GM12891 (cell line): ENCODE measurements at places on chromosomes 12 and 14.

GRCh38 chr14:94305620-94306019 is 12.6 kb upstream of the SERPINA10 start:
- no peak for DNase-seq

DNA sequence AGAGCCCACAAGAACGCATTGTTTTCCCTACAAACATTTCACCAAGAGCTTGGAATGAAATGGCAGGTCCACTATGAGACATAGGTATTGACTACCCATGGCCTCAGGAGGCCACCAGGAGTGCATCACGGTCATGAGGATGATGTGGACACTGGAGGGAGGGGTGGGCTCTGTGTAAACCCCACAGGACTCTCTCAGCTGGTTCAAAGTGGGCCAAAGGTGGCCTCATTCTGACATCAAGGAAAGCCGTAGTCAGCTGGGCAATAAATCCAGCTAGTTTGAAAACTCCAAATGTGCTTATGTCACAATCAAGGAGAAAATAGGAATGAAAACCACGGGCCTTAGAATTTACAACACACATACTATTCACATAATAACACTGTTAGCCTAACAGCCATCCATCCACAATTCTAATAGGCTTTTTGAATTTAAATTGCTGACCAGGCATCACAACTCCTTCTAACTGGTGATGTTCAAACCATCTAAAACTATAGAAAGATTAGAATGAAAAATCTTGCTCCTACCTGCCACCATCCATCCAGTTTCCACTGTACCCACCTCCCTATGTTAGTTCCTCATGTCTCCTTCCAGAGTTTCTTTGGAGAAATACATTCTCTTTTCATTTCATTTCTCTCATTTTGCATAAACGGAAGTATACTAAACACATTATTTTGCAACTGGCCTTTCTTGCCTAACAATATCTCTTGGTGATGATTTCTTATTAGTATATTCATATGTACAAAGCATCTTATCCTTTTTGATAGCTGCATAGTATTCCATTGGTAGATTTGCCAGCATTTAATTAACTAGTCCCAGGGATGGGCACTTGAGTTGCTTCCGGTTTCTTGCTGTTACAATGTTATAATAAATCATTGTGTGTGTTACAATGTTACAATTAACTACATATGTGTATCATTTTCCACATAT is 21.5 kb downstream of the CMKLR1 start:
- DNase-seq, result no peak

GRCh38 chr14:35224615-35225014 is 67.6 kb upstream of the PSMA6 start:
- no peak for DNase-seq

GRCh38 chr14:72904840-72905561 is 11.1 kb upstream of the DPF3 start:
- DNase-seq, result peak; percentile 29

- DNase-seq, result no peak
These were observed 545 bp downstream of the LIMA1 start for GRCh38 chr12:50282721-50283228.

- no peak for DNase-seq
These were observed 24.9 kb upstream of the SLC7A8 start for GRCh38 chr14:23208324-23208723.

DNA sequence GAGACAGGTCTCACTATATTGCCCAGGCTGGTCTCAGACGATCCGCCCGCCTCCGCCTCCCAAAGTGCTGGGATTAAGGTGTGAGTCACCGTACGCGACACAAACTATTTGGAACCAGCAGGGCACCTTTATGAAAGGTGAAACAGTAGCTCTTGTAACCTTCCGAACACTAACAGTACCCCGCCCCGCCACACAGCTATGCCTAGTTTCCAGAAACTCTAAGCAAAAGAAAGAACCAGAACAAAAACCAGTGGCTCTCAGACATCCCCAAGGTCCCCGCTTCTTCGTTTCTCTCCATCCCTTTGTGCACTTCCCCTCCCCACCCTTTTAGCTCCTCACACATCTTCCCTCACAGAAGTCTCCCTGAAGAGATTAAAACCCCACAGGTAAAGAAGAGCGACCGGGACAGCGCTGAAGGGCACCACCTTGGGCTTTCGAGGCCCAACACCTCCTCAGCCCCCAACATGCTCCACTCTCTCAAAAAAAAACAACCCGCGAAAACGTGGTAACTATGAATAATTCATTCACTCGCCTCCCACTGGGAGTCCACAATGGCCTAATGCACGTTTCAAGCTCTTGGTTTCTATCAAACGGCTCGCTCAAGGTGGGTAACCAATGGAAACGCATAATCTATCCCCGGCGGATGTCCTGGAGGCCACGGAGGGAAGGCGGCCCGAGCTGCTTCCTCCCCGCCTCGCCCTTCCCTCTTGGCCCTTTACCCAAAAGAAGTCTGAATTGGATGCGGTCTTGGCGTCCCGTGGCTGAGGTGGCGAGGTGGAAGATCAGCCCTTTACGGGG is 877 bp downstream of the BAG5 start:
- peak; percentile 59 for DNase-seq

- DNase-seq, result no peak
These were observed 4.8 kb upstream of the AQP5 start for GRCh38 chr12:49956663-49957569.

DNA sequence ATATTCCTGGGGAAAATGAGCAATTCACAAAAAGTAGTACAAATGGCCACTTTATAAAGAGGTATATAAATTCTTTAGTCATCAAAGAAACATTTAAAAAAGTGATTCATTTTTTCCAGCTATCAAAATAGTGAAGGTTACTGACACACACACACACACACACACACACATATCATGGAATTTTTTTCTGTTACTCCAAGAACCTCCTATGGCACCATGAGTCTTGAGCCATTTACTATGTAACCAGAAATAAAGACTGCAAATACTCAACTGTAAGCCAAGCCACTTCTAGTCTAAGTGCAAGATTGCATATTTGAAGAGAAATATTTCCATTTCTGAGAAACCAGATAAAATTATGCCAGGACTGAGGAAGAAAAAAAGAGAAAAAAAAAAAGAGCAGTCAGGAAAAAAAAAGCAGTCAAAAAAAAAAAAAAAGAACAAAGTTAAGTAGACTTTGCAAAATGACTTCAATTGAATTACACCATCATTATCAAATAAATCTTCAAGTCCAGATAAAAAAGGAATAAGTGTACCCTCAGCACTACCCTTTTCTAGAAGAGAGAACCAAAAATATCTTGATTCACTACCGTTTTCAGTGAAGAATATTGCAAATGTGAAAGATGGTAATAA is 275.7 kb downstream of the DAD1 start:
- DNase-seq, result no peak

DNA sequence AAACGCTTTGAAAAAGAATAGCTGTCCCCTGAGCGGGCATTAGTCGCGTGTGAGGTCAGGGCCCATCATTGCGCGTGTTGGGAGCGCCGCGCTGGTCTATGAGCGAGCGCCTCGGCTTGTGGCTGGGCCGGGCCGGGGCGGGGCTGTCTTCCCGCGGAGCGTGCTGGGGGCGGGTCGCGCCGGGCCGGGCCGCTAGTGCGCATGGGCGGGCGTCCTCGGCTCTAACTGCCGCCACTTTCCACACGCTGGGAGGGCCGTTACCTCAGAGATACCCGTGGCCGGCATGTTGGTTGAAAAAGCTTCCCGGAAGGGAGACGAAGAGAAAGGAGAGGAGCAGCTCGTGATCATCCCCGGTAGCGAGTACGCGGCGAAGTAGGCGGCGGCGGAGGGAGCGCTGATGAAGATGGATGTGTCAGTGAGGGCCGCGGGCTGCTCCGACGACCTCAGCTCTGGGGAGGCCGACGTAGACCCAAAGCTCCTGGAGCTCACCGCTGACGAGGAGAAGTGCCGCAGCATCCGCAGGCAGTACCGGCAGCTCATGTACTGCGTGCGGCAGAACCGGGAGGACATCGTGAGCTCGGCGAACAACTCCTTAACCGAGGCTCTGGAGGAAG is at the start of gene EID3:
Gene EID3, plus strand, starts transcription at position 202 of the 614 bp plus-strand sequence. Its CDS starts 196 bp downstream, at position 398.
- DNase-seq, result peak; percentile 80

DNA sequence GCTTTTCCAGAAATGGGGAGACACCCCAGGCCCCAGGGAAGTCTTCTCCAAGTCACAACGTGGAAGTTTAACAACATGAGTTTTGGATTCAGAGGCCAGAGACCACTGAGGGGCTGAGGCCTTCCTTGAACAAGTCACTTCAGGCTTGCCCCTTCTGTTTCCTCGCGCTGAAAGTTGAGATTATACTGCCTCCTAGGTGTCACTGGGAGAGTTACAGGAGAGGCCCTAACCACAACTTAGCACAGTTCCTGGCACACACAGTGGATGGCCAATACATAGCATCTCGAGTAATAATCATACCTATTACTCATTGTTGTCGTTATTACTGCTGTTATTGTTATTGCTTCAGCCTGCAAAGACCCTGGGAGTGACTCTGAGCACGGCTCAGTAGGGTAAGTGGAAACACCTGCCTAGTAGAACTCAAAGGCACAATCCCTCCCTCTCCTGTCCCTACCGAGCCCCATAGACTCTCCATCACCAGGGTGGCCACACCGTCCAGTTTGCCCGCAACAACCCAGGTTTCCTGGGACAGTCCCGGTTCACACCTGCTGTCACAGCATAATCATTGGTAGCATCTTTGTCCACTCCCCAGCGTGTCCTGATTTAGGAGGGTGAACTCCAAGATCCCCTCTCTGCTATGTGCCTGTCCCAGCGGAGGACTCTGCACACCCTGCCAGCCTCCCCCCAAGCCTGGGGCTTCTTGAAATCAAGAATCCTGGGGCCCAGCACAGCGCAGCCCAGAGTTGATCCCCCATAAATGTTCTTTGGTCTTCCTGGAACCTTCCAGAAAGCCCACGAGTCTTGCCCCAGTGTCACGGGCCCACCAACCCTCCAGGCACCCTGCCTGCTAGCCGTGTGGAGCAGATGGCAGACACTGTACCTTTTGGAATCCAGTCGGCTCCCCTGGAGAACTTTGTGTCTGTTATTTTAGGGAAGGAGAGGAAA is 85.0 kb downstream of the SYNE3 start:
- no peak for DNase-seq
